ENCODE measurements at places on chromosomes 4 and X. TPM values are rescaled to one million over a fixed set of nuclear protein-coding genes. Genes with fewer than 3 reads are reported as not detected.

Gene CCSER1
- total RNA-seq, result not detected

Gene IGSF1
- total RNA-seq, result not detected

Gene CDX4
- total RNA-seq, result not detected

Gene LRAT
- total RNA-seq, result not detected

Gene MAGEA2B
- not detected for total RNA-seq

Gene GPR34
- not detected for total RNA-seq

Gene H2BW2
- total RNA-seq, result not detected

Gene ZNF182
- total RNA-seq, result 8.2 TPM

Gene FAT4
- not detected for total RNA-seq

Gene ZNF157
- 1.0 TPM for total RNA-seq

Gene NAAA
- total RNA-seq, result 27.1 TPM

Gene PPP1R2C
- not detected for total RNA-seq

Gene TBC1D8B
- 1.2 TPM for total RNA-seq

Gene GPRIN3
- total RNA-seq, result 8.6 TPM
